Activated naive CD4-positive, alpha-beta T cell (primary cell): ENCODE measurements at places on chromosomes 6 and 20.

- DNase-seq: peak; percentile 59
These were observed 771 bp downstream of the ARFRP1 start for GRCh38 chr20:63706852-63707557.

DNA sequence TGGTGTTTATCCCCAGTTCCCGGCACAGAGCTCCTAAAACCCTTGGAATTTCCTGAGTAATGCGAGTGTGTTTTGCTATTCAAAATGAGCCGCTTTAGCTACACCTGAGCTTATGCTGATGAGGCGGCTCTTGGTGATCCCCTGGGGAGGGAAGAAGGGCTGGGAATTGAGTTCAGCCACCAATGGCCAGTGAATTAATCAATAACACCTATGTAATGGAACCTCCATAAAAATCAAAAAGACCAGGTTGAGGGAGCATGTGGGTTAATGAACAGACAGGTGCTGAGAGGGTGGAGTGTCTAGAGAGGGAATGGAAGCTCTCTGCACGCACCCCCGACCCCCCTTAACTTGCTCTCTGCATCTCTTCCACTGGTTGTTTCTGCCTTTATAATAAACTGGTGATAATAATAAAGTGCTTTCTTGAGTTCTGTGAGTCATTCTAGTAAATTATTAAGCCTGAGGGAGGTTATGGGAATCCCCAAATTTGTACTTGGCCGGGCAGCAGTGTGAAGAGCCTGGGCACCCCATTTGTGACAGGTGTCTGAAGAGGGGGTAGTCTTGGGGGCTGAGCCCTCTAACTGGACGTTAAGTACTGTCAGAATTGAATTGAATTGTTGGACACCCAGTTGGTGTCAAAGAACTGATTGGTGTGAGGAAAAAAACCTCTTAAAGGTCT lies 24.6 kb upstream of the SERPINB1 start:
- no peak for DNase-seq

GRCh38 chr20:58519940-58520712 lies 4.9 kb upstream of the APCDD1L start:
- DNase-seq: no peak

DNA sequence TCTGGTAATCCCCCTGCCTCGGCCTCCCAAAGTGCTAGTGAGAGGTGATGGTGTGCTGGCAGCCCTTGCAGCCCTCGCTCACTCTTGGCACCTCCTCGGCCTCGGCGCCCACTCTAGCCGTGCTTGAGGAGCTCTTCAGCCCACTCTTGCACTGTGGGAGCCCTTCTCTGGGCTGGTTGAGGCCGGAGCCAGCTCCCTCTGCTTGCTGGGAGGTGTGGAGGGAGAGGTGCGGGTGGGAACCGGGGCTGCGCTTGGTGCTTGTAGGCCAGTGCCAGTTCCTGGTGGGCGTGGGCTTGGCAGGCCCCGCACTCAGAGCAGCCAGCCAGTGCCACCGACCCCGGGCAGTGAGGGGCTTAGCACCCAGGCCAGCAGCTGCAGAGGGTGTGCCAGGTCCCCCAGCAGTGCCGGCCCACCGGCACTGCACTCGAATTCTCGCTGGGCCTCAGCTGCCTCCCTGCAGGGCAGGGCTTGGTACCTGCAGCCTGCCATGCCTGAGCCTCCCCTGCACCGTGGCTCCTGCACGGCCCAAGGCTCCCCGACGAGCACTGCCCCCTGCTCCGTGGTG lies 189.0 kb upstream of the ASCC3 start:
- DNase-seq: no peak

DNA sequence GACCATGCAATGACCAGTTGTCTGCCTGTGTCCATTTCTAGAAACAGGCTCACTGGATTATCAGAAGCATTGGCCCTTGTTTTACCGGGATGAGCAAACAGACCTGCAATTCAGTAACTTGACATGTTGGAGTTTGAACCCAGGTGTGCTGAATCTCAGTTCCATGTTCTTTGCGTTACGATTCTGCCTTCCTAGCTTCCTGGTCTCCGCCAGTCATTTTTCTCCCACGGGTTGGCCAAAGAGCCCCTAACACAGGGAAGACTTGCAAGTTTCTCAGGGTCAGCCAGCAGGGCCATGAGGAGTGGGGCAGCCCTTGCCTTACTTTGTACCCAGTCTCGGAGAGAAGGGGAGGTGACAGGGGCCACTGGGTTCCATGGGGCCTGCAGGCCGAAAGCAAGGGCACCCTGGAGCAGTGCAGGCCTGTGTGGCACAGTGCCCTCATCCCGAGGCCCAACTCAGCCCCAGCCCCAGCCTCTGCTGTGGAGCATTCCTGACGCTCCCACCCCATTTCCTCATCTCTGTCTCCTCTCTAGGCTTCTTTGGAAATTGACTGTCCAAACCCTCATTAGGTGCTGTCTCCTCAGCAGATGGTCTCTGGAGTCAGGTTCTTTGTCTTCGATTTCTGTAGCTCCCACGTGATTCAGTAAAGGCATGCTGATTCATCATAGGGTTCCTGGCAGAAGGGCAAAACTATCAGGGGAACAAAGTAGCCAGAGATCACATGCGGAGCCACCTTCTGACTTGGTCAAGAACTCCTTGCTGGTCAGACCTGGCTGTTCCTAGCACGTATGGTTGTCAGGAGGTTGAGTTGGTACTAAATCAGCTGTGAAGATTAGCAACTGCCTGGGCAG lies 23.6 kb downstream of the CDS2 start:
- no peak for DNase-seq
